ENCODE measurements at places on chromosomes 6 and 20.
A peak's percentile ranks its signal among the peaks of the same experiment; 100 is the strongest.

DNA sequence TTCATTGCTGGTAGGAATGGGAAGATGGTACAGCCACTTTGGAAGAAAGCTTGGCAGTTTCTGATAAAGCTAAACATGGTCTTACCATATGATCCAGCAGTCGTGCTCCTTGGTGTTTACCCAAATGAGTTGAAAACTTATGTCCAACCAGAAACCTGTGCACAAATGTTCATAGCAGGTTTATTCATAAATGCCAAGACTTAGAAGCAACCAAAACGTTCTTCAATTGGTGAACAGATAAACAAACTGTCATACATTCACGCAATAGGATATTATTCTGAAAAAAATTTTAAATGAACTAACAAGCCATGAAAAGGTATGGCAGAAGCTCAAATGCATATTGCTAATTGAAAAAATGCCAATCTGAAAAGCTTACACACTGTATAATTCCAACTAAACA, 117.1 kb downstream of the LINC00237 start:
- DNase-seq: no peak

DNA sequence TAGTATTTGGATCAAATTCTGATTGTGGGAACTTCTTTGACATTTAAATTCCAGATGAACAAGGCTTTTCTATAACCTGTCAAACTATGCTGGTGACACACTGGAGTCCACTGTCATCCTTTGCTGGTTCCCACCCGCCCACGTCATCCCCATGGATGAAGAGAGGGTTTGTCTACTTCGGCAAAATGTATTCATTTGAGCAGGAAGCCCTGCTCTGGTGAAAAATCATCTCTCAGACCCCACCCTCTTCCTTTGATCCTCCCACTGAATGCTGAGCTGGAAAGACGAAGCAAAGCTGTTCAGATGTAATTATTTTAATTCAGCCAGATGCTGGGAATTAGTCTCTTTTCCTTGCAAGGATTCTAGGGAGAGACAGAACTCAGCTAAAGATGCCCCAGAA, 50.5 kb downstream of the CPNE5 start:
- no peak for DNase-seq

GRCh38 chr6:144335914-144336313, 50.8 kb downstream of the UTRN start:
- DNase-seq: no peak

- DNase-seq: no peak
Measured at GRCh38 chr6:12555267-12555666, 161.3 kb upstream of the PHACTR1 start.

DNA sequence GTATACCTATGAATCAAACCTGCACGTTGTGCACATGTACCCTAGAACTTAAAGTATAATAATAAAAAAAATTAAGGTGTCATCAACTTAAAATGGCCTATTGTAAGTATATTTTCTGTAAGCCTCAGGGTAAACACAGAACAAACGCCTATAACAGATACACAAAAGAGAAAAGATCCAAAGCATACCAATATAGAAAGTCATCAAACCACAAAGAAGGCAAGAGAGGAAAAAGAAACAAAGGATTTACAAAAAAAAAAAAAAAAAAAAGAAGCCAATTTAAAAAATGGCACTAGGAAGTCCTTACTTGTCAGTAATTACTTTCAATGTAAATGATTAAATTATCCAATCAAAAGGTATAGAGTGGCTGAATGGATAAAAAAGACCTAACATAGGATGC, 24.6 kb upstream of the ASF1A start:
- DNase-seq: no peak

DNA sequence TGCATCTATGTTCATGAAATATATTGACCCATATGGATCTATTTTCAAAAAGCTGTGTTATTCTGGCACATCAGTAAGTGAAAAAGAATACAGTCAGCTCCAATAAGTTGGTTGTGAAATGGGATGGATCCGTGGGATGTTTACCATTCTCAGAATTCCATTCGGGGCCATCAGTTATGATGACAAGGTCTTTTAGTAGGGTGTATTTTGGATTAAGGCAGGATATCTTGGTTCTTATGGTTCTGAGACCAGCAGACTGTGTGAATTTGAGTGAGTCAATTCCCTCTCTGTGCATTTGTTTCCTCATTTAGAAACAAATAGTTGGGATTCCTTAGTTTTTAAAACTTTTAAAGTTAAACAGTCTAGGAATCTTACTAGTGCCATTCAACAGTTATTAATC, 287.4 kb downstream of the CD109 start:
- no peak for DNase-seq

- no peak for DNase-seq
Measured at GRCh38 chr6:54111341-54112045, at the start of gene MLIP. Gene MLIP, plus strand, starts transcription at chr6:54111443. Its CDS starts 37 bp downstream, at chr6:54111480.

DNA sequence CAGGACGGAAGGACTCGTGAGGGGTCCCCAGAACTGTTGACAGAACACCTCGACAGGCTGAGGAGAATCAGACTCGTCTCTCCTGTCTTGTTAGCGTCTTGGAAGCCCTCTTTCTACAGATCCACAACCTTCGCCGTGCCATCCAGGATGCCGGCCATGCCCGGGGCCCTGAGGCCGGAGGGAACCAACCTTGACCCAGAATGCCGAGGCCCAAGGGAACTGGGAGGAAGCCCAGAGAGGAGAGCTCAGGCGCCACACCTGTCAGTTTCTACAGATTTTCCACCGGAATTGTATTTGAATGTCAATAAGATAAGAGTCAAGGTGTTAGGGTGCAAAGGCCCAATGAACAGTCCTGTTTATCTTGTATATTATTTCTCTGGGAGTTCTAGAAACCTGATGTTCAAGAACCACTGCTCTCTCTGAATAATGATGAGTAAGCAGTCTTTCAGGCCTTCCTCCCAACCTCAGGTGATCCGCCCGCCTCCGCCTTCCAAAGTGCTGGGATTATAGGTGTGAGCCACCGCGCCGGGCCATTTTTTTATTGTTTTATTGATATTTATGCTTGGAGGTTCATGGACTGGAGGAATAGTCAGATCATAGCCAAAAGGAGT, 799 bp upstream of the ME1 start:
- DNase-seq: no peak

GRCh38 chr6:44264154-44265006, 971 bp downstream of the NFKBIE start:
- no peak for DNase-seq

GRCh38 chr6:128479048-128479666, 41.2 kb downstream of the PTPRK start:
- DNase-seq: no peak

DNA sequence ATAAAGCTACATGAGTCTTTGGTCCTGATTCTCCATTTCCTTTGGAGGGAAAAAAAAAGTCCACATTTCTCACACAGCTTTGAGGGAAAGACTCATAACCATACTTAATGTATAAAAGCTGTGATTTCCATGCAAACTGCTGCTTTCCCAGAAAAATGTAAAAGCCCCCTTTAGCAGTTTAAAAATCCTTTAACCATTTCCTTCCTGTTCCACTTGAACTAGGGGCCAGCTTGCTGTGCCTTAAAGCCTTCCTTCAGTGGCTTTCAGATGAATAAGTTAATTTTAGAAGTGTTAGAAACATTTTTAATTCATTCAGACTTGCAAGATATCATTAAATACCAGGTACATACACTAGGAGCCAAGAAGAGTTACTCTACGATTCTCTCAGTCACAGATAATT, 273.5 kb downstream of the PKHD1 start:
- DNase-seq: no peak

DNA sequence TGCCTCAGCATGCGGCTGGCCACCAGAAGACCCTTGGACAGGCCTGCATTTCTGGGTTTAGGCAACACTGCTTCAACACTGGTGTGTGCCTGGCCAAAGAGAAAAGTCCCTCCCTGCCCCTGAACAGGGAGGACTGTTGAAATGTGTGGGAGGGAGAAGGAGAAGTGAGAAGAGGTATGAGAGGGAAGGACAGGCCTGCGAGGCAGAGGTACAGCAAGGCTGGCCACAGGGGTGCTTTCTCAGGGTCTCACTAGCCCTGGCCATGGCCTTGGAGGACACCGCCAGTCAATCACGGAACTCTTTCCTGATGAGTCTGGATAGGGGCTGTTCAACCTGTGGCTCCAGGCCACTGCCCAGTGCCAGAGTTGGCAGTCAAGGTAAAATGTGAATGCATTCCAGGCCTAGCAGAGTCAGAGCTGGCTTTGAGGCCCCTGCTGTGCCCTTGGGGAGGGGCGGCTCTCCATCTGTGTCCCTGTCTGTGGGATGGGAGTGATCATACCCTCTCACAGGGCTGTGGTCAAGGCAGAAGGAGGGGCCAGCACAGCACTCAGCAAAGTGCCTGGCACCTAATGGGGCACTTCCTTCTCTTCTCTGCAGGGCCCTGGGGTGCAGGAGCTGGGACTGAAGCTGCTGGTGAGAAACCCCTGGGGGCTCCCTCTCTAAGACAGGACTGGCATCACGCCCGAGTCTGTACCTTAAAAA, 43.2 kb upstream of the CDH22 start:
- DNase-seq: no peak

GRCh38 chr6:79605968-79606764, 25.0 kb upstream of the SH3BGRL2 start:
- DNase-seq: no peak

DNA sequence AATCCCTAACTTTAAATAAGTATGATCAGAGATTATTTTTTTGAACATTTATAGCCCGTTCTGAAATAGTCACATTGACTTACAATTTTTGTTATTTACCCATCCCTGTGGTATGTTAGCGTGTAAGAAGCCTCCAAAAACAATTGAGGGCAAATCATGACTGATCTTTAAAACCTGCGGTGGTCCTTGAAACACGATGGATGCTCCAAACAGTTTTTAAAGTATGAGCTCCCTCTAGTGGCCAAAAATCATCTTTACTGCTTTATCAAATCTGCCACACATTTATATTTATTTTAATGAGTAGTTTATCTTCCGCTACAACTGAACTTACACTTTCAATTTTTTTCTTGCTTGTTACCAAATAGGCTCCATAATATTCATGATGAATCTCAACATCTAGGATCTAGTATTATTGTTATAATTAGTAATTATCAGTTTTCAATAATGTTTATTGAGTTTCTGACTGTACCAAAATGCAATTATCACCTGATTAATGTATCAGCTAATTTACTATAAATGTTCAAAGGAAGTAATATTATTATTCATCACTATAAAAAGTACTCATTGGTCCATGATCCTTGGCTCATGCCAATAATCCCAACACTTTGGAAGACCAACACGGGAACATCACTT, 52.2 kb downstream of the MARCKS start:
- peak; percentile 31 for DNase-seq

- no peak for DNase-seq
Measured at GRCh38 chr6:133062077-133062476, 179.1 kb upstream of the EYA4 start.

DNA sequence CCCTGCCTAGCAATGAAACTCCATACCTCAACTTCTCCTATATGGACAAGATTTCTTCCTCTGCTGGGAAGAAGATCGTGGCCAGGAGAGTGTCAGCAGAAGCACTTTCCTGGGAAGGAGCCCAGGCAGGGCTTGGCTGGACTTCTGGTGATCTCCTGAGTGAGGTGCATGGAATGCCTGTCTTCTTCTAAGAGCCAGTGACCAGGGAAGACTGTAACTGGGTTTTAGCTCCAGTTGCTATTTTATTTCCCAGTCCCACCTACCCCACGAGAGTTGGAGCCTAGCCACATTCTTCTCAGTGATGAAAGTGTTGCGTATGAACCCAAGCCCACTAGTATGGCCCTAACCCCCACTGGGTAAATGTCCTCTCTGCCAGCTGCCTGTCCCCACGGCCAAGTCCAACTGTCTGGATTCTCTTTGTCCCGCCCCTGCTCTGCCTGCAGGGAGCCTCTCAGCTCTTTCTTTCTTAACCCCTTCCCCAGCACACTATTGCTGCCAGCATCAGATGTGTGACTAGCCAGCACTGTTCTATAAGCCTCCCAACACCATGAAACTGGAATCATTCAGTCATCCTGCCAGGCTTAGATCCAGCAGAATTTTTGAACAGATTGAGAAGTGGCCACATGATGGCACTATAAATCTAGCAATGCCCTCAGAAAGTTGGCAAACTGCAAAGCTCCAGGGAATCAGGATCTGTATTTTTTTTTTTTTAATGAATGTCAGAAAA, 69.8 kb upstream of the FAM184A start:
- peak; percentile 31 for DNase-seq

GRCh38 chr20:57025666-57026224, 240.7 kb downstream of the BMP7 start:
- DNase-seq: no peak

GRCh38 chr6:56899311-56899710, 55.6 kb upstream of the BEND6 start:
- DNase-seq: no peak

GRCh38 chr6:167704396-167704901, 122.3 kb upstream of the AFDN start:
- no peak for DNase-seq

DNA sequence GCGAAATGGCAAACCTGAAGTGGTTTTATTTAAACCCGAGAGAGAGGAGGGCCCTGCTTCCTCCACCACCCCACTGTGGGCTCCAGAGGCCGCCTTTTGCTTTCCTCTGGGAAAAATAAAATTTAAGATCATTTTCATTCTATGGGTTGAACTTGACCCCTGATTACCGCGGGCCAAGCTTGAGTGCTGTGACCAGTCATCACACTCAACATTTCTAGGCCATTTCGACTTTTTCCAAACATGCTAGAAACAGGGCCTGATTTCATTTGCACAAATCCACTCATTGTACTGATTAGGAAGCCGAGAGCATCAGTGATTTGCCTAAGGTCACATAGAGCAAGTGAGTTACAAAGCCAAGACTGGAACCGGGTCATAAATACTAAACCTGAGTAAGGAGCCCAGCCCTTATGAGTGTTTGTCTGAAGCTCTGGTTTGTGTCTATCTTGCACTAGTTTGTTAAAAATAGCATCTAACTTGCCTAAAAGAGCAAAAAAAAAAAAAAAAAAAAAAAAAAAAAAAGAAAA, 179.7 kb downstream of the DLL1 start:
- no peak for DNase-seq

DNA sequence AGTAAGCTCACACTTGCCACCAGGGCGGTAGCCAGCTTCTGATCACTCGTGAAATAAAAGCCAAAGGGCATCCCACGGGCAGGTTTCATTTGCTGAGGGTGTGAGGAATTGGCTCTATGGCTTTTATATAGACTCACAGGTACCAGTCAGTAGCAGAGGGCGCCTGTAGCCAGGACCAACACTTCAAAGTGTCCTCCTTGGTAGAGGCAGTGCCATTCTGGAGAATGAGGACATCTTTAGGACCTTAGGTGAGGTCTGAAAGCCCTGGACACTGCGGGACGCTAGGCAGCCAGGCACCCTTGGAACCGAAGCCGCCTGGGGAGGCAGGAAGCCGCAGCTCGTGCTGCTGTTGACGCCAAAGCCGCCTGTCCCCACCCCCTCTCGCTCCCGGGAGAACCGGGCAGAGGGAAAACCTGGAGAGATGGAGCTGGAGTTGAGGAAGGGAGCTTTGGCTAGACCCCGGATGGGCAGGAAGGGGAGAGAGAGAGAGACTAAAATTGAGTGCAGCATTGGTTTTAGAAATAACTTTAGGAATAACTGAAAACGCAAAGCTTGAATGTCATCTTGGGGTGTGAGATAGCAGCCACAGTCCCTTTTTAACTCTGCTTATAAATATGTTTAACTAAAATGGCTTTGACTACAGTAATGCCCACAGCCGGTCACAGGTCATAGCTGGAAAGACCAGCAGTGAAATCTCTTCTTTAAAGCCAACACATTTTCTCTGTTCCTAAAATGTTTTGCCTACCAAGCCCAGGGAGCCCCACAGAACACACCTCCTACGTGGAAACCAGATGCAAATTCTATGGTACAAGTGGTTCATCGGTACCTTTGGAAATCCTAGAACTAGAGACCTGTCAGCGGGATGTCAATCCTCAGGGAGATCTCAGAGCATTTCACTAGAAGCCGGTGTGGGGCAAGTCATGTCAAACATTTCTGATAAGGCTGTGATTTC, 128.5 kb upstream of the CDYL start:
- DNase-seq: peak; percentile 76

Data from COR-L47 (cell line).